ENCODE measurements at places on chromosomes 5 and 9.

DNA sequence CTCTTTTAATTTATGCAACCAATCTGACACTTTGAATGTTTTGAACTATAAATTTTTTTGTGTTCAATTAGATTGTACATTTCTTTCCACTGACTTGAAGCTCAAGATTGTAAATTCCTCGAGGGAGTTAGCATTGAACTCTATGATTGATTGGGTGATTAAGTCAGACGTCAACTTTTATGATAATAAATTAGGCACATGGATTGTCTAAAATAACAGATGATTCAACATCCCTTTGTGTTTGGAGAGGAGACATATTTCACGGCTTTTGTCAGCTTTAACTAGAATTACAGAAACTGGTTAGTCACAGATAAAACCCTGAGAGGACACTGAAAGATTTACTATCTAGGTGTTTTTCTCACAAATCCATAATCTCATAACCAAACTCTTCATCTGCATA lies 32.7 kb upstream of the TXNDC8 start:
- DNase-seq = no peak

GRCh38 chr9:92617951-92618510 lies 51.9 kb downstream of the IPPK start:
- DNase-seq = no peak

DNA sequence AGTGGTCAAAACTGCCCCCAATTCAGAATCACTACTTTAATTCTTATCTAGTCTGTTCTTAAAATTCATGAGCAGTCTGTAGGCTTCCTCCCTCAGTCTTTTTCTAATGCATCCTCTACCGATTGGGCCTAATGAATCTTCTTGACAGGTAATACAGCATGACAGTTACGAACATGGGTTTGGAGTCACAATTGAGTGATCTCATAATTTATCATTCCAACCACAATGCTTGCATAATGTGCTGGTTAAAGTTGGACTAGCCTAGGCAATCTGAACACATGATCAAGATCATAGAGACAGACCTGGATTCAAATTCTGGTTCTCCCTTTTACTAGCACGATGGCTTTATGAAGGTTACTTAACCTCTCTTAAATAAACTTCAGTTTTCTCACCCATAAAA lies 33.1 kb upstream of the SETD9 start:
- DNase-seq = no peak

DNA sequence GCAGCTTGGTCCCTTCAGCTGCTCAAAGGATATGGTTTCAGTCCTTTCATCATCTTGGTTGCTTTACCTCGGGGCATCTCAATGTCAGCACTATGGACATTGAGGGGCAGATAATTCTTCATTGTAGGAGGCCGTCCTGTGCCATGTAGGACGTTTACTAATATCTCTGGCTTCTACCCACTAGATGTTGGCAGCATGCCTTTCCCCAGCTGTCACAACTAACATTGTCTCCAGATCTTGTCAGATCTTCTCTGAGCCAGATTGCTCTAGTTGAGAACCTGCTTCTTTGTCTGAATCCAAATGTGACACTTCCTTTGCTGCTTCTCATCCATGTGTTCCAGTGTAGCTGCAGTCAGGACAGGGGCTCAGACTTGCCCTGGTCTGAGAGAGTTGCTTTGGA lies 10.3 kb downstream of the PTPA start:
- DNase-seq = no peak

DNA sequence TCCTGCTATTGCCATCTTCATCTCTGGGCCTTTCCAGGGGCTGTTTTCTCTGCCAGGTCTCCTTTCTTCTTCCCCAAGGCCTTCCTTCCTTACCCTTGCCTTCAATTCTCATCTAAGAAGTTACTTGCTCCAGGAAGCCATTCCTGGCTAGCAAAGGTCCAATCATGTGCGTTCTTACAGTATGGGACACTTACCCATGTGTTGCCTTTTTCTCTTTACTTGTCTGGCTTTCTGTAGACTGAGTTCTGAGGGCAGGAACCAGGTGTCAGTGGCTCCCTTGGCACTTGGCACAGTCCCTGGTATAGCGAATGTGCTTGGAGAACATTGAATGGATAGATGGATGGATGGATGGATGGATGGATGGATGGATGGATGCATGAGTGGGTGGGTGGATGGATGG lies 10.2 kb downstream of the FOXI1 start:
- DNase-seq = no peak

- no peak for DNase-seq
Observed at GRCh38 chr5:113451797-113452196, 17.0 kb upstream of the TSSK1B start.

- no peak for DNase-seq
Observed at GRCh38 chr5:82151204-82151603, 127.0 kb downstream of the RPS23 start.

DNA sequence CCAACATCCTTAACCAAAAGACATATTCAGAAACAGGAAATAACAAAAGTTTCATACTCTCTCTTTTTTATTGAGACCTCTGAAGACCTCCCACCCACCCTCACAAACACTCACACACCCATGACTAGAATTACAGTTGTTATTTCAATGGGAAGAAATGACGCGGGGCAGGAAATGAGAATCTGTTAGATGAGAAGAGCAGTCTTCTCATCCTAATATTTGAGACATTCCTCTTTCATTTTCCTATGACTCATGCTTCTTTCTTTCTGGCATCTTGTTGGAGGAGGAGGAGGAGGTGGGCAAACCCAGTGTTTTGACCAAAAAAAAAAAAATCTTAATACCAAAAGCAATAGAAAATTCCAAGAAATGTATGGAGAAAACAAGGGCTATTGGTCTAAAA lies 179.5 kb upstream of the TARS1 start:
- no peak for DNase-seq

- peak; percentile 49 for DNase-seq
Observed at GRCh38 chr9:70049236-70049635, 5.6 kb downstream of the MAMDC2 start.

DNA sequence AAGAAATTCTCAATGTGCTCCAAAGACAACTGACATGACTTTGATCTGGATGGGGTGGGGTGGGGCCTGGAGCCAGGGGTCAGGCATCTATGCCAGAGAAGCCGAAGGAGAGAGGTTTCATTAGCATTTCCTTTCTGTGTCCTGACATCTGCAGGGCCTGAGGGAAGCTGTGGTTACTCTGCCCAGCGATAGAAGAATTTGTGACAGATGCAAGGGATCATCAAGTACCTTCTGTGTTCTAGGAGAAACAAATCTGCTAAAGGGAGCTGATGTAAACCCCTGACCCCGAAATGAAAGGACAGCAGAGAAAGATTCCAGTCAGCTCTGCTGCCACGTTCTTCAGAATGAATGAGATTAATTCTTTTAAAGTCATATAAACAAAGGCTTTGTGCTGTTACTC lies 335.7 kb downstream of the PRELID2 start:
- DNase-seq = no peak

DNA sequence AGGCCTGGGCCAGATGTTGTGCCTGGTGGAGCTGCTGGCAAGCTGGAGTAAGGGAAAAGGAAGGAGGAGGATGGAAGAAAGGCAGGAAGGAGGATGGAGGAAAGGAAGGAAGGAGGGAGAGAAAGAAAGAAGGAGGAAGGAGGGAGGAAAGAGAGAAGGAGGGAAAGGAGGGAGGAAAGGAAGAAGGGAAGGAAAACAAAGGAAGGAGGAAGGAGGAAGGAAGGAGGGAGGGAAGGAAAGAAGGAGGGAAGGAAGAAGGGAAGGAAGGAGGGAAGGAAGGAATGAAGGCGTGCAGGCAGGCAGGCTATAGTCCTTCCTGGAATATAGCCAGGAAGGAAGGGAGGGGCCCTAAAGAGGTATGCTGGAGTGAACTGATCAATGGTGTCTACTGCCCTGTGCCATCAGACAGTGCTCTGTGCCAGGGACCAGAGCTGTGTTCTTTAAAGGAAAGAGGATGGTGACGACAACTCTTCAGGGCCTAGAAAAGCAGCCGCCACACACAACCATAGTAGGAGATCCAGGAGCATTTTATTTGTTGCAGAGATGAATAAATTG lies 61.4 kb upstream of the UBTD2 start:
- DNase-seq = no peak

GRCh38 chr5:66655395-66656324 lies 59.5 kb downstream of the MAST4 start:
- DNase-seq = peak; percentile 14

DNA sequence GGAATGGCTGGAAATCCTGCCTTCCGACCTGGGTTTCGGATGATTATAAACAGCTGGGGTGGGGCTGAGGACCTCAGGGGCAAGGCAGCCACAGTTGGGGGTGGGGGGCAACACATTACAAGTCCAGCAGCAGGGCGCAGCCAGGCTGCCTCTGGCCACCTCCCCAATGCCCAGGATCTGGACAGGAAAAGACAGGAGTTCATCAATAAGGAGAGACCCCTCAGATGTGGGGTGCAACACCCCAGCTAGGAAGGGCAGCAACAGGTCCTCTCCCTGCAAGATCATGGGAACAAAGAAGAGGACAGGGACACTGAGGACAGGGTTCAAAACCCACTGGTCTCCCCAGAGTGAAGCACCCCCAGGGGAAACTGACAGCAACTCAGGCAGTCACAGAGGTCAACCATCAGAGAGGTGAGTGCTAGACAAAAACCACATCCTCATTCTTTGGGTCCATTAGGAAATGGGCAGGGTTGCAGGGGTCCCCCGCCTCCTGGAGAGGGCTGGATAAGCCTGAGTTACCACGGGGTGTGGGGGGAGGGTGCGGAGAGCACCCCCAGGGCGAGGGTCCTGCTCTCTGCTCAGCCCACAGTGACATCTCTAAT lies 33.5 kb downstream of the SEMA4D start:
- DNase-seq = no peak

GRCh38 chr5:52010454-52010853 lies 627.2 kb downstream of the ISL1 start:
- DNase-seq = no peak

DNA sequence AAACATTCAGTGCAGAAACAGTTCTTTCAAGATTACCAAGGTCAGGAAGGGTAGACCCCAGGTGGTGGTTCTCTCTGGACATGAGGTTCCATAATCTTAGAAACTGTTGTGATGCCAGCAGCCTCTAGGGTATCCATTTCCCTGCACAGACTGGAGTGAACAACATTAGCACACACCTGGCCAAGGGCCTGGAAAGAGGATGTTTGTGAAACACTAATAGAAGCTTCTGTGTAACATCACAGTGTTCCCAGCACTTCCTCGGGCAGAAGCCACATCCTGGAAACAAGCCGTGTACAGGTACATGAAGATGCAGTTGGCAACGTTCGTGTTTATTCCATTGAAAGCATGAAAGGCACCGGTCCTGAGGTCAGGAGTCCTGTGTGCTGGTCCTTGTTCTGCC lies 598.2 kb upstream of the KLF4 start:
- no peak for DNase-seq

- no peak for DNase-seq
Observed at GRCh38 chr9:29285818-29286217, 1712.5 kb upstream of the C9orf72 start.

GRCh38 chr5:87101321-87101720 lies 166.4 kb upstream of the RASA1 start:
- no peak for DNase-seq

DNA sequence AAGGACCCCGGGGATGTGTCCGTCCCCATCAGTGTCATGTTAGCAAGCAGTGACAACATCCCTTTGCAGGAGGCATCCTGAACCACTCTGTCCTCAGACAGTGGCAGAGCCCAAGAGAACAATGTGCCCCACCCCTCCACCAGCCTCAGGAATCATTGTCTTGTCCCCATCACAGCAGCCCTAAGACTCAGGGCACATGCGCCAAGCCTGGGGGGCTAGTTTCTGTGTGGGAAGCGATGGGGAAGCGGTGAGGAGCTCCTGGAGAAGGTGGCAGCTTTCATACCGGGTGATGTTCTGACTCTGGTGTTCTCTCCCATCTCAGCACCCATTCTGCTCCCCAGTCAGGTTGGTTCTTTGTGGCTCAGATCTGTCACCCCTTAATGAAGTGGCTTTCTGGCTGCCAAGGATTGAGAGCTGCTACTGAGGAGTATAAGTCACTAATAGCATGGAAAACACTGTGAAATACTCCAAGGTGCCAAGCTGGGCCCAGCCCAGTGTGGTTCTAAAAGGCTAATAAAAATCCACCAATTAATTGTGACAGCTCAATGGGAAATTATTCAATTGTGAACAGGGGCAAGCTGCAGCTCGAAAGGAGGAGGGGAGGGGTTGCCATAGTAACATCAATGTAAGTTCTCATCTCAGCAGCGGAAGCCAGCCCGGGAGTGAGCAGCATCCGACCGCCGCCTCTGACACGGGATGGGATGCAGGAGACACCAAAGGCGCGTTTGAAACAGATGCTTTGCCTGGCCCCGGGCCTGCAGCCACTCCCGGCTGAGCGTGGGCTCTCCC lies 4.7 kb downstream of the QRFP start:
- DNase-seq = no peak

GRCh38 chr9:126844085-126844484 lies 16.4 kb upstream of the ZBTB34 start:
- DNase-seq = no peak

GRCh38 chr5:120240706-120241105 lies 223.4 kb upstream of the PRR16 start:
- DNase-seq = no peak

GRCh38 chr5:92835712-92836111 lies 745.3 kb downstream of the NR2F1-AS1 start:
- no peak for DNase-seq

DNA sequence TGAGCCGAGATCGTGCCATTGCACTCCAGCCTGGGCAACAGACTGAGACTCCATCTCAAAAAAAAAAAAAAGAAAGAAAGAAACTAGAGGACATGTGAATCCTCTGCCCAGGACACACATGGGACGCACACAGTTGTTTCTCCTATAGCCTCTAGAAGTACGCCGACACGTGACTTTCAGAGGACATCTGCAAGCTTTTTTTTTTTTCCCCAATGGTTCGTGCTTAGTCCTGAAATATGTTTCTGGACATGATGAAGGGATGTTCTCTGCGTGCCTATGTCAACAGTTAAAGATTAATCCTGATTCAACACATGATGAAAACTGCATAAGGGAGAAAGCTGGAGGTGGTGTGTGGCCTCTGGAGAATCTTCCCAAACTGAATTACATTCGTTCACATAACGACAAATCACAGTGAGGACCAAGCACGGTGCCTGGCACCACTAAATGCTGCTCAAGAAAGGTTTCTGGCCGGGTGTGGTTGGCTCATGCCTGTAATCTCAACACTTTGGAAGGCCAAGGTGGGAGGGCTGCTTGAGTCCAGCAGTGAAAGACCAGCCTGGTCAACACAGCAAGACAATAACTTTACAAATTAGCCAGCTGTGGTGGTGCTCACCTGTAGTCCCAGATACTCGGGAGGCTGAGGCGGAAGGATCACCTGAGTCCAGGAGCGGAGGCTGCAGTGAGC lies 9.8 kb downstream of the COL23A1 start:
- no peak for DNase-seq

DNA sequence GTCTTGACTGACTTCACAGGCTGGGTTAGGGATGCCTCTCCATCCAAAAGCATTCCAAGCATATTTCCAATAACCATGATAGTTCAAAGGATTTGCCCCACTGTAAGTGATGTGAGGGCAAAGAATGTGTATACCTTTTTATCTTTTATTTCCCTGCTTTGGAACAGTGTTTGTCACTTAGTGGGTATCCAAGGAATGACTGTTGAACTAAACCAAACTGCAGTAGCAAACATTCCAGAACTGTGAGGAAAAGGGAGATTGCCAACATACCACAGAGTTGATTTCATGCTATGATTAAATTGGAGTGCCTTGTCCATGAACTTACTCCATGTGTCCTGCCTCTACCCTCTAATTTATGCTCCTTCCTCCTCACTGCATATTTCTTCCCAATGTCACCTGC lies 400.0 kb downstream of the KIAA0825 start:
- DNase-seq = no peak
